ENCODE measurements at places on chromosomes 2 and 18.
A peak's percentile ranks its signal among the peaks of the same experiment; 100 is the strongest.

GRCh38 chr2:172790404-172790803 is 54.8 kb downstream of the RAPGEF4 start:
- DNase-seq: no peak

GRCh38 chr2:227973241-227973640 is 101.8 kb downstream of the DAW1 start:
- DNase-seq: no peak

DNA sequence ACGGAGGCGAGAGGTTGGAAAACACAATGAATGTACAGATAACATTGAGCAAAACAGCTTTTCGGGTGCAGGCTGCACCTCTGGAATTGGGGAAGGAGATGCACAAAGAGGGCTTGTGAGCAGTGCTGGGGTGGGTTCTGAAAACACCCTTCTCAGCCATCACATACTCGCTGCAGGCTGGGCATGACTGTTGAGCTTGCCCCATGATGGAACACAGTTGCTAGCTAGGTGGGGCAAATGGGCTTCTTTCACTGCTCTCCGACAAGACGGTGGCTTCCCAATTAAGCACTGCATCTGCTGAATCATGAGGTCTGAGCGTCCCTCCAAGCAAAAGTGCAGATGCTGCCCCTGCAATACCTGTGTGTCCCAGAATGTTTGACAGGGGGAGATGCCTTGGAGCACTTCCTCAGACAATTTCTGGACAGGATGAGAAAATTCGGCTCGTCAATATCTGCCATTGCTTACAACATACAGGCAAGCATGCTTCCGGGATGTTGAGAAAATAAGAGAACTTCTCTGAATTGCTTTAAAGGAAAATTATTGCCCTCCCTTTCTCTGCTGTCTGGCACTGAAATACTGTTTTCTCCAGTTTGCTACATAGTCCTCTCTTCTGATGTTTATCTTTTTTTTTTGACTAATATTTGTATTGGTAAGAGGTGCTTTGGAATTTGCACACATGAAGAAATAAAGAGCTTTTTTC is 77.3 kb upstream of the SH3BP4 start:
- no peak for DNase-seq

DNA sequence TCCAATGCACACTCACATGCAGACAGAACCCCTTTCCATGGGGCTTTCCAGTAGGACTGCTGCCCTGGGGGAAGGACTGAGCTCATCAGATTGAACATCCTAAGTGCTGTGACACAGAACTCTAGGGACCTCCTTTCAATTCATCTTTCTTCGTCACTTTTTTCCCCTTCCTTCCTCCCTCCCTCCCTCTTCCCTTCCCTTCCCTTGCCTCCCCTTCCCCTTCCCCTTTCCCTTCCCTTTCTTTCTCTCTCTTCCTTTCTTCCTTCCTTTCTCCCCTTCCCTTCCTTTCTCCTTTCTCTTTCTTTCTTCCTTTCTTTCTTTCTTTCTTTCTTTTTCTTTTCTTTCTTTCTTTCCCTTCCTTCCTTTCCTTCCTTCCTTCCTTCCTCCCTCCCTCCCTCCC is 39.6 kb upstream of the GATA6 start:
- no peak for DNase-seq

GRCh38 chr18:36255072-36255698 is 42.3 kb upstream of the FHOD3 start:
- DNase-seq: no peak

DNA sequence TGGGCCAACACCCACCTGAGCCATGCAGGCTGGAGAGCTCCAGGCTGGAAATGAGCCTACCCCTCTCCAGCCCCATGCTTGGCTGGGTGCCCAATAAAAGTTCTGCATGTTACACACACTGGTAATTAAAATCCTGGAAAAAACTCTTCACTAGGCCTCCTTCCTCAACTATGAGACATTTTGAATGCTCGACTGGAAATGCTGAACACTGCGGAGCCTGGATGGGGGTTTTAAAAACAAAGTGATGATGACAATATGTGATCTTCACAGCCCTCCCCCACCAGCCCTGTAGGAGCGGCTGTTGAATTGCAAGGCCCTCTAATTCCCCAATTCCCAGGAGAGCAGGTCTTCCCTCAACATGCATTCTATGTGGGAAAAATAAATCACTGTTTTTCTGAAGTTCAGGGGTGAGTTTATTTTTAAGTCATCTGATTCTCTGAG is 179.2 kb downstream of the TTC32 start:
- no peak for DNase-seq

DNA sequence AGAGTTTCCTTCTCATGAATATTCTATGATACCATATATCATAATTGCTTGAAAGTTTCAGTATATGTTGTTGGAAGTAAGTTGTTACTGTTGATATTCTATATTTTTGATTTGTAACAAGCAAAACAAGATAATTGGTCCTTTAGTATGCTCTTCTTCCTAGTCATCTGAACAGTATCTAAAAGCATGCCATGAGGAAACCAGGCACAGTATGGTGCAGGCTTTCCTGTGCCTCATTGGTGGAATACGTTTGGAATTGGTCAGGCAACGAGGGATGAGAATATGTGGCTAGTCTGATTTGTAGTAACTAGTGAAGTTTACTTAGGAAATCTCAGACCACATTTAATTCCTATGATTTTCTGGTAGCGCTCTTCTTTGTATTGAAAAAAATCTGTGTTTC is 22.8 kb downstream of the ASXL3 start:
- DNase-seq: no peak

DNA sequence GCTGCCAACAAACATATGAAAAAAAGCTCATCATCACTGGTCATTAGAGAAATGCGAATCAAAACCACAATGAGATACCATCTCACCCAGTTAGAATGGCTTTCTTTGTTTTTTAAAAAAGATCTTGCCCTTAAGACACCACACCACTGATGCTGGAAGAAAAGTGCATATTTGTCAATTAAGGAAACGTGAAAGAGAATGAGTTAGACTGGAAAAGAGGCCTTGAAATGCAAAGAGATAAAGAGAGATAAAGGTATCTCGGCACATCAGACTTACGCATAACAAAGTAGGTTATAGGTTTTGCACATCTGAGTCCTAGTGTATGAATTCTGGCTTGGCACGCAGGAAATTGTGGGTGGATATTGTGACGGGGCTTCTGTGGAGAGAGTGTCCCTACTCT is 149.5 kb downstream of the MTX2 start:
- no peak for DNase-seq

DNA sequence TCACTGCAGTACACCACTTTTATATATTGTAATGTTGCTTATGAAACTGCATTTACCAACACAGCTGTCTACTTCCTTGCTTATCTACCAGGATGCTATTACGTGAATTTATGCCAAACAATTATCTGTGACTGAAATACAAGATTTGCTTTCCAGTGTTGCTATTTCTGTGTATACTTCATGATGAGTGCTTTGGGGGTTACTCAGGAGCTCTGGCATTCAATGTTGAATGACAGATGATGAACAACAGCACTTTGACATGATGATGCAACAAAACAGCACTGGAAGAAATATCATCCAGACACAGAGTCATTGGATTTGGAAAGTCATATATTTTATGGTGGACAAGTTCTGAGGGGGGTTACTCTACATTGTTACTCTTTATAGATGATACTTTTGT is 125.8 kb downstream of the NETO1 start:
- no peak for DNase-seq

- DNase-seq: no peak
These were observed 75.6 kb downstream of the DCDC2C start for GRCh38 chr2:3778851-3779495.

DNA sequence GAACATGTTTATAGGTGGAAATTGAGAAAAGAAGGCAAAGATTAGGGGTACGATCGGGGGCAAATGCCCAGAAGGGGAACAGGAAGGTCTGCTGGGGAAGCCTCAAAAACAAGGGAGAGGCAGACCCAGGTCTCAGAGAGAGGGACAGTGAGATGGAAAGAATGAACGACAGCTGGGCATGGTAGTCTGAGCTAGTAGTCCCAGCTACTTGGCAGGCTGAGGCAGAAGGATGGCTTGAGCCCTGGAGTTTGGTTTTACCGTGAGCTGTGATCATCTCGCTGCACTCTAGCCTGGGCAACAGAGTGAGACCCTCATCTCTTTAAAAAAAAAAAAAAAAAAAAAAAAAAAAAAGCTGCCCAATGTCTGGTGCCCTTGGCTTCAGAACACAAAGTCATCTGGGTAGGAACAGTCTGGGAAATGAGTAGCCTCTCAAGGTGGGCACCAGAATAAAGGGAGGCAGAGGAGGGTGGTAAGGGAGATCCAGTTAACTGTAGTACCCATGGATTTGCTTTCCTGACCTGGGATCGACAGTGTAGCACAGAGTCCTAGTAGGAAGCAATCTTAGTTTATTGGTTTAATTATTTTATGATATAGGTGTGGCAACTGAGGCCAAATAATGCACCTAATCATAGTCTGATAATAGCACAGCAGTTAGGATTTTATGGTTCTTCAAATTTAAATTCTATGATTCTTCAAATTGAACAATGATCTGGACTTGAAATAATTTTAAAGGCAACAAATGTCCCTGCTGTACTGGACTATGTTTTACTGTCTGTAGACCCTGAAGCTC is 3.5 kb downstream of the RRM2 start:
- no peak for DNase-seq

- DNase-seq: no peak
These were observed 3.6 kb upstream of the PROM2 start for GRCh38 chr2:95270541-95271081.

- no peak for DNase-seq
These were observed 85.3 kb upstream of the ACVR2A start for GRCh38 chr2:147759536-147759935.

GRCh38 chr2:105425936-105426625 is 27.2 kb upstream of the FHL2 start:
- no peak for DNase-seq

DNA sequence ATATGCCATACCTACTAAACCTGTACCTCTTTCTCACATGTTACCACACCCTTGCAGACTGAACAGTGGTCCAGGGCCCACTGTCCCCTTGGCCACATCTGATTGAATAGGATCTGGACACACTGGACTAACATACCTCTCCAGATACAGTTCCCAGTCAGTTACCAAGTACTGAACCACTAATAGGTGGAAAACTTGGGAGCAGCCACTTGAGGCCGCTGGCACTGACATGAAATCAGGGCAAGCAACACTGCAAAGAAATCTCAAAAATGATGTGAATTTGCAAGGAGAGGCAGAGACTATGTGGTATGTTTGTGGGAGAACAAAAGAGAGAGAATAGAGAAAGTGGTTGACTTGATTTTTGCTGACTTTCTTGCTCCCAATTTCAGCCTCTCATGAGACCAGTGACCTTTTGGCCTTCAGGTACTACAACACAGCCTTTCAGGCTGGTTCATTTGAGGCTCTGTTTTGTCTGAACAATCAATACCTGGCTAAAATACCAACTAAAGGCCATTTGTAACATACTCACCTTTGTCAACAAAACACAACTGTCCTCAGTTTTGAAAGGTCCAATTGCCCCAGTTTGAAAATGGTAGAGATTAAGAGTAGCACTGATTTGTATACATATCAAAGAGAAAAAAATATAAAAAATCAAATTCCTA is 7.8 kb downstream of the GRB14 start:
- DNase-seq: no peak

- DNase-seq: no peak
These were observed 65.6 kb upstream of the UBXN4 start for GRCh38 chr2:135676031-135676430.

GRCh38 chr2:138780446-138780880 is 273 bp upstream of the NXPH2 start:
- no peak for DNase-seq

GRCh38 chr2:216632346-216632951 is 771 bp upstream of the IGFBP2 start:
- no peak for DNase-seq

GRCh38 chr2:239826786-239827522 is 198.2 kb downstream of the NDUFA10 start:
- DNase-seq: no peak

DNA sequence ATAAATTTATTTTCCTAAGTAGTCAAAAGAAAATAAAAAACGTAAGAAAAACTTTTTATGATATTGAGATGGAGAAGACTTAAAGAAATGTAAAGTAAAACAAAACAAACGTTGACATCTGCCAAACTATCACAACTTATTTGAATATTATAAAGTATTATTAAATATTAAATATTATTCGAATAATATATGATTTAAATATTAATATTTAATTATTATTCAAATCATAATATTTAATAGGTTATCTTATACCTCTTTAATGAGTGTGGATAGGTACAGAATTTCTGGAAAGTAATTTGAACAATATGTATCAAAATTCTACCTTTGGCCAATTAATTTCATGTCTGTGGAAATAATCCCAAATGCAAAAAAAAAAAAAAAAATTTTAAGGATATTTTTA is 278.7 kb downstream of the RAD51AP2 start:
- no peak for DNase-seq

DNA sequence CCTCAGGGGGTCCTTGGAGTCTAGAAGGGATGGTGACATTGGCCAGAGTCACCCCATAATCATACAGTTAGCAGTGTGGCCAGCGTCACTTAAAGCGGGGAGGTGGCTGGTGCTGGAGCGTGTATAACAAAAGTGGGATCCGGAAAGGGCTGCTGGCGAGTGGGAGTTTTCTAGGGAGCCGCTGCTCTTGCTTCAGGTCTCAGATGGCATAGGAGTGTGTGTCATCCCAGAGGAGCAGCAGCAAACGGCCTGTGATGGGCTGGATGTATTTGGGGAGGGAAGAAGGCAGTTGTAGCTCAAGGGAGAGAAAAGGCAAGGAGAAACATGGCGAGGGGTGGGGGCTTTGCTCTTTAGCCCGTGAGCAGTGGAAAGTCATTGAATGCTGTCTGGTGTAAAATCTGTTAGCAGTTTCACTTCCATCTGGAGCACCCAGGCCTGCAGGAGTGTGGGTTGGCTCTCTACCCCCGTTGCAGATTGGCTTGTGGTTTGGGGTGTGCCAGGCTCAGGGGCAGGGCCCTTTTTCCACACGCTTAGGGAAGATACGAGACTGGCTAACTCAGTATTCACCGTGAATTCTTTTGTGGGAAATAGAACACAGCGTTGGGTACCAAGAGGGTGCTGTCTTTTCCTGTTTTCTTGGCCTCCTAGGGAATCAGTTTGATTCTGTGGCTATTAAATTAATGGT is 120.5 kb downstream of the AGAP1 start:
- no peak for DNase-seq

GRCh38 chr18:58579561-58580047 is 49.3 kb downstream of the ALPK2 start:
- DNase-seq: no peak

DNA sequence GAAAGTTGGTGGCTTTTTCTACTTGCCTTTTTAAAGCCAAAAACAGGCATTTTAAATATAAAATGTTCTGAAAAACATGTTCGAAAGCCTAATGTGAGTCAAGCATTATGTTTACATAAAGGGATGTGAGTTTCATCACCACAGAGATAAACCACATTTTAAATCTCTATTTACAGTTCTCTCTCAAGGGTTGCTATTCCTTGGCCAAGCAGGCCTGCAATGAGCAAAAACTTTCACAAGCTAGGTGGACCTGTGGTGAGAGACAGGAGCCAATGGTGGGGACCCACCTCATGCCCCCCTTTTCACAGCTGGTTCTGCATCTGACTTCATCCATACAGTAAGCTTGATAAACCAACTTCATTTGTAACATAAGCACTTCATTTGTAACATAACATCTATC is 65.1 kb downstream of the CUL3 start:
- DNase-seq: peak; percentile 20

- DNase-seq: no peak
These were observed 1424.9 kb upstream of the NXPH2 start for GRCh38 chr2:140205093-140205492.
